ENCODE measurements at places on chromosomes 12 and 14. TPM values are rescaled to one million over a fixed set of nuclear protein-coding genes. Genes with fewer than 3 reads are reported as not detected.
A peak's percentile ranks its signal among the peaks of the same experiment; 100 is the strongest.

ESPL1 gene
- 9.2 TPM for polyA plus RNA-seq

KRT4 gene
- polyA plus RNA-seq: 0.07 TPM

GPR132 gene
- 0.10 TPM for polyA plus RNA-seq

- DNase-seq: peak; percentile 90
These were observed 6.7 kb downstream of the IFFO1 start for GRCh38 chr12:6548966-6549683.

GRCh38 chr12:29110506-29111442 is 38.3 kb upstream of the FAR2 start:
- no peak for DNase-seq

DNA sequence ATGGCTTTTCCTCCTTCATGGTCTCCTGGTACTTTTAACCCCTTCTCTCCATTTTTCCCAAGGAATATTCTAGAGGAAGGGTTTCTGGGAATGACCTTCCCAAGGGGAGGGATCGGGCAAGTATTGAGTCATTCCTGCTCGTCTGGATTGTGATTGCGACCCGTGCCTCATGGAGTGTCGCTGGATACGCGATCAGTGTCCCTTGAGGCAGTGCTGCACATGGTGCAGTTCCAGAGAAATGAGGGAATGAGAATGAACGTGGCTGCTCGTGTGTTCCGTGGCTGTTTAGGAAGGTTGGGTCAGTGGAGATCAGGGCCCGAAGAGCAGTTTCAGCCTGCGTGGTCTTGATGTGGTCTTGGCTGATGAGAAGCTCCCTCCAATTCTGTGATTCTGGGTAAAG is 234.4 kb downstream of the CACNA1C start:
- no peak for DNase-seq

- DNase-seq: no peak
These were observed 44.6 kb upstream of the KRAS start for GRCh38 chr12:25295361-25295760.

DNA sequence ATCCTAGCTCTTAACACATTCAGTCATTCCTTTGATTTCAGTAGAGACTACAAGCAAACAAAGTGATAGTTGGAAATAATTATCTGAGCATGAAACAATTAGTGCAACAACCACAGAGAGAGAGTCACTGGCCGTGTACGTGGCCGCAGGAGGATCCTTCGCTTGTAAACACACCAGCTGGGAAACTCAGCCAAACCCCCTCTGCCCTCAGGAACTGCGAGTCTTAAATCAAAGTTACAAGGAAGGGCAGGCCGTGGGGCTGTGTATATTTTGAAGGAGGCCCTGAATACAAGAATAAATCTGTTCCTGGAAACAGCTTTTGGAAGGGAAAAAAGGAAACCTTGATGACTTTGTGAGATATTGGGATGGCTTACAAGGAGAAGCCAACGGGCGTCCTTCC is 164.5 kb downstream of the ANO2 start:
- no peak for DNase-seq

- DNase-seq: peak; percentile 20
These were observed 24.1 kb downstream of the PRIMA1 start for GRCh38 chr14:93764211-93764659.

Data from IMR-90 (cell line).